GM10248 (cell line): ENCODE measurements at places on chromosomes 1 and 21.

GRCh38 chr1:161792740-161793139 lies 26.6 kb downstream of the ATF6 start:
- DNase-seq, result peak; percentile 47

- DNase-seq, result no peak
These were observed 373.1 kb downstream of the TGFB2 start for GRCh38 chr1:218718206-218718605.

- DNase-seq, result no peak
These were observed 14.4 kb downstream of the HLX start for GRCh38 chr1:220893701-220894024.

DNA sequence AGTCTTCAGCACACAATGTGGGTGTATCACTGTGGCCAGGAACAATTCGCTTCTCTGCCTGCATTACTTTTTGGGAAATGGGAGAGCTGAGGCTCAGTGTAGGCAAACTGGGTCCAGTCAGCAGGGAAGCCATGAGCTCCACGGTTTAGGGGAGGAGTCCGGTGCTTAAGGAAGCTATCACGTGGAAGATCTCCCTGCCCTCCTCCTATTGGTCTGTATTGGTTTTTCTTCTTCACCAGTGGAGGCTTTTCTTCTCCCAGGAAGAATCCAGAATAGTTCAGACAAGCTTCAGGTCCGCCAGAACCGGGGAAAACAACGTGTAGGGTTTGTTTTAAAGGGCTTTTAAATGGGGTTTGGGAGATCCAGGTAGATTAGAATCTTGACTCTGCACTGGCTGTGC lies 156.2 kb upstream of the CAMK1G start:
- DNase-seq, result no peak

DNA sequence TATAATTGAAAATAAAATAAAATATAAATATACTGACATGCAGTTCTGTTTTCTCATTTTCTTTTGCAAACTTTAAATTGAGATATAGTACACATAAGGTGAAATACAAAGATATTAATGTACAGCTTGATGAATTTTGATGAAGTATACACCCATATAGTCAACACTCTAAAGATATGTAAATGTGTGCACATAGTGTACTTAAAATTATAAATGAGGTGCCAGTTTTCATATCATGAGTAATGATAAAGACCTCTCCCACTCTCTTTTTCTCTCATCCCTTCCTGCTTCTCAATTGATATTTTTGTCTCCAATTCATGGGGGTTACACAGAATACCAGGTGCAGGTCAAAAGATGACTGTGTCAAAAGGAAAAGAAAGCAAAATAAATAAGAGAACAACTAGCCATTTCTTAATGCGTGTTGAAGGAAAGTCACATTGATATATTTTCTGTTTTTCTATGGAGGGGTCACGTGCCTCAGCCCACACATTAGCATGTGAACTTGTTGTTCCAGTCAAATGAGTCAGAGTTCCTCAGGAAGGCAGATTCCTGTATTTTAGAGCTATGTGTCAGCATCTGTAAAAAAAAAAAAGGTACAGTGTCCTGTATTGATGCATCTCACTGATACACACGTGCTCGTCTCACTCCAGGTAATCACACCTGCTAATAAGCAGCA lies 64.3 kb upstream of the HOOK1 start:
- no peak for DNase-seq

DNA sequence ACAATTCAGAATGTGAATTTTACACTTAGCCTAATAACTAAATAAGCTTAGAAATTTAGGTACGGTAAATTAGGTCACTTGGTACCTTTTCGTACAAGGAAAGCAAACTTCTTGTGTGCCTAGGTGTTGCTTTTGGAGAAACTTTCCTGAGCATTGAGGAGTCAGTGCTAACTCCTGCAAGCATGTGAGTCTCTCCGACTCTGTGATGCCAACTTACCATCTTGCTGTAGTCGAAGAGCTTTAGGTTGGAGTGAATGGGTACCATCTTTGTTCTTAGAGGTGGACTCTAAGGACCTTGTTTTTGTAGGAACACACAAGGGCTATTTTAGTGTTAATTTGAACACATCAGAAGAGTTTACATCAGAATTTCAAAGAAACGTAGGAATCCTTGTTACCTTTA lies 688.9 kb downstream of the USP25 start:
- no peak for DNase-seq

DNA sequence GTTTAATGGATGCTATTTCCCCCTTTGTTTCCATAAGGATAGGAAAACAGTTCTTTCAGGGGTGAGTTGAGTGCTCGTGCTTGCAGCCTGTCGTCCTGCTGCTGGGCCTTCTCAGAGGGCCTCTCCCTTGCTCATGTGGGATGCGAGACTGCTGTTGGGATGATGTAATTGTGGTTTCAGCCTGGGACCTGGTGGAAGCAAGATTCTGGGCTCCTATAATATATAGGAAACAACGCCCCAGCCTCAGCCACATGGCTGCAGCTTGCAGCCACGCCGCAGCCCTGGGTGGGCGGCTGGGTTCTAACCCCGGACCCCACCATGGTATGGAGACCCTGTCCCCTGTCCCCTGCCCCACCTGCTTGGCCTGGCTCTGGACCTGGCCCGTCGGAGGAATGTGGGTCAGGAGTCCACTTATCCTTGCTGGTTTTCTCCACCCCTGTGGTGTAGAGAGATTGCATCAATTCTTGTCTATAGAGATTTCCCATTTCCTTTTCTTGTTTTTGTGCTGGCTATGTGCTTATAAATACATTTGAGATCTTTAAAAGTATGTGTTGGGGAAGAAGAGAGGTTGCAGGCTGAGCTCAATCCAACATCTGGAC lies 357.8 kb downstream of the SIPA1L2 start:
- DNase-seq, result no peak

DNA sequence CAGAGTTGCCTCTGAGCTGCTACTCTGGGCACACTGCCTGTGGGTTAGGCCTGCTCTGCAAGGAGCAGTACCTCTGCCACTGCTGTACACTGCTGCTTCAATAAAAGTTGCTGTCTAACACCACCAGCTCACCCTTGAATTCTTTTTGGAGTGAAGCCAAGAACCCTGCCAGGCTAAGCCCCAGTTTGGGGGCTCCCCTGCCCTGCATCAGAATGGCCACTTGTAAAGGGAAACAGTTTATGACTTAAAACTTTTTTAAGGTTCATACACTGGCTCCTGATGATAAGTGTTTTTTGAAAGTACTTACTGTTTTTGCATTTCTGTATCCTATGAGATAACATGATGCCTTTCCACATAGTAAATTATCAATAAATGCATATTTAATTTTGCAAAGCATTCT lies 310.0 kb downstream of the LMO4 start:
- DNase-seq, result no peak

GRCh38 chr1:198167436-198167934 lies 10.7 kb downstream of the NEK7 start:
- DNase-seq, result peak; percentile 17

DNA sequence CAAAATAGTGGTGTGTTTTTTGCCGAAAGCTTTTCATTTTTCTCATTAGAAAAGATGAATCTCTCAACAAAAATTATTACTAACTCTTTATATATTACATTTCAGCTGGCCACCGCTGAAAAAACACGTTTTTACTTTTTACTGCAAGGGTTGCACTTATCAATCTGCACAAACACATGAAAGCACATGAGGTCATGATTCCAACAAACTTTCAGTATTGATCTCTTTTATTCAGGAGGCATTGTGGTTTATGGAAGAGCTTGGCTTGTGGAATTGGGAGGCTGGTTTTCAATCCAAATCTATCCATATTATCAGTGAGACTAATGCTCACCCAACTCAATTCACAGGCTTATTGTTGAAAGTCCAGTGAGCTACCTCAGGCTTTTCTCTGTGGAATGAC lies 20.6 kb upstream of the LPGAT1 start:
- DNase-seq, result no peak

DNA sequence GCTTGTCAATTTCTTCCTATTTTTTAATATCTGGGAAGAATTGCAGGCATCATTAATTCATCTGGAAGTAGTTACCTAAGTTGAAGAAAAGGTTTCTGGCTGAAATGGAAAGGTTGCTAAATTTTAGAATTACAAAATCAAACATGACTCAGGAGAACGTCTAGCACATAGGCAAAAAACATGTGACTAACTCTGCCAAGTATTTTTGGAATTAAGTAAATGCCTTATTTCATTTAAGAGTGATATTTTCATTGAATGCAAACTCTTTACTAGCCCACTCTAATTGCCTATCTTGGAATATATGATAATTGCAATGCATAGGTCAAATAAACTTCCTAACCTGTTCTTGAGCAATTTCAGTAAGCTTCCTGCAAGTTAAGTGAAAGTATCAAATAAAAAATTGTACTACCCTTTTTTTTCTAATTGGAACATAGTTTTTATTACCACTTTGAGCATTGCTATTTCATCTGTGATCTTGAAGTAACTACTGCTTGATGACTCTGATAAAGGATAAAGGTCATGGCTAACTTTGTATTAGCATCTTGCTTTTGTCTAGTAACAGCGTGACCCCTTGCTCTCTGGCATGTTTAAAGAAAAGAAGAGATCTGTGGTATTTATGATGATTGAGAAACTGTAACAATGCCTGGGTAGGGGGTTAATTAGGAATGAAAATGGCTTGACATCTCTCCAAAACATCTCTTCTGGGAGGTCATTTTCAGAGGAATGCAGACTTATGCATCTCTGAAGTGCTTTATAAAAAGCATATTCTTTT lies 208.3 kb upstream of the NCAM2 start:
- no peak for DNase-seq

- DNase-seq, result no peak
These were observed 77.4 kb downstream of the EIF4G3 start for GRCh38 chr1:21099034-21099868.

DNA sequence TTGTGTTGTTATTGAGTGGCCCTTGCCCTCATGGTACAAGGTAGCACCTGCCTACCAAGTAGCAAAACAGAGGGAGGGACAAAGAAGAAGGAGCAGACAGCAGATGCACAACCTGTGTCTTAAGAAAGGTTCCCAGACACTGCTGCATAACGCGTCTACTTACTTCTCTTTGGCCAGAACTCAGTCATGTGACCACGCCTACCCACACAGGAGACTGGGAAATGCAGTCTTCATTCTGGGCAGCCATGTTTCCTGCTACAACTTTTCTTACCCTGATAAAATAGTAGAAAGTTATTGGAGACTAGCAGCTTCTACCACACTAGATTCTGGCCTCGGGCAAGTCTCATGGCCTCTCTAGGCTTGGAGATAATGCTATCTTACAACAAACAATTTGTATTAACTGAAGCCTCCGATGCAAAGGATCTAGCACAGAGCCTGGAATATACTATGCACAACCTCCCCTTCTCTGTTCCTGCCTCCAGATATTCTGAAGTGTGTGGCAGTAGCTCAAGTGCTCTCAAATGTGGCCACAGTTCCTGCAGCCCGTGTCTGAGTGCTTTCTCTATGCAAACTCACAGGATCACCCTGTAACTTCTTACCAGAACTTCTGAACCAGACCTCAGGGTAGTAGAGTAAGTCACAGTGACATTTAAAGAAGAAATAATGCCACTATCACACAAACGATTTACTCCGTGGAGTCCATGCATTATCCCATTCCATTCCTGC lies 34.1 kb upstream of the BTG2 start:
- peak; percentile 59 for DNase-seq

DNA sequence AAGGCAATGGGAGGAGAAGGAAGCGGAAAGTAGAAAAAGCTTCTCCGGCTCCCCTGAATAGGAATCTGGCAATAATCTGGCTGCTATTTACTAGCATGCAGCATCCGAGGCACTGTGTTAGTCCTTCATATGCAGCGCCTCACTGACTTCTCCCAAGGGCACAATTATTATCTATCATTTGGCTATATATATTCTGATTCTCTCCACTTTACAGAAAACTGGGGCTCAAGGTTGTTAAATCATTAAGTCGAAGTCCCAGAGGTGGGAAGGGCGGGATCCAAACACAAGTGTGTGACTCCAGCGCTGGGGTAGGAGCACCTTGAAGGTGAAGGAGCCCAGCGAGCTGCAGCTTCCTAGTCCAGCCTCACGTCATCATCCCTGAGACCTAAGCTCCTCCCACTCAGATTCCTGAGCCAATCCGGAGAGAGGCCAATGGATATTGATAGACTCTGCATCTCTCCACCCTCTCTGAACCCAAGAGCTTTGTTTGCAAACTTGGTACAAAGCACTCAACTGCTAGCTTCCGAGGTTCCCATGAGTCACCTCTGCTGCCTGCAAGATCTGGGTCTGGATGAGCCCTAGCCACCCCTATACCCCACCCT lies 16.6 kb upstream of the EYA3 start:
- no peak for DNase-seq

DNA sequence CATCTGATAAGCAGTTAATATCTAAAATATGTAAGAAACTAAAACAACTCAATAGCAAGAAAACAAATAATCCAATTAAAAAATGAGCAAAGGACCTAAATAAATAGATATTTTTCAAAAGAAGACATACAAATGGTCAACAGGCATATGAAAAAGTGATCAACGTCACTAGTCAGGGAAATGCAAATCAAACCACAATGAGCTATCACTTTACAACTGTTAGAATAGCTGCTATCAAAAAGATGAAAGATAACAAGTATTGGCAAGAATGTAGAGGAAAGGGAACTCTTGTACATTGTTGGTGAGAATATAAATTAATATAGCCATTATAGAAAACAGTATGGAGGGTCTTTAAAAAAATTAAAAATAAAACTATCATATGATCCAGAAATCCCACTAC lies 40.7 kb upstream of the NEK7 start:
- no peak for DNase-seq

DNA sequence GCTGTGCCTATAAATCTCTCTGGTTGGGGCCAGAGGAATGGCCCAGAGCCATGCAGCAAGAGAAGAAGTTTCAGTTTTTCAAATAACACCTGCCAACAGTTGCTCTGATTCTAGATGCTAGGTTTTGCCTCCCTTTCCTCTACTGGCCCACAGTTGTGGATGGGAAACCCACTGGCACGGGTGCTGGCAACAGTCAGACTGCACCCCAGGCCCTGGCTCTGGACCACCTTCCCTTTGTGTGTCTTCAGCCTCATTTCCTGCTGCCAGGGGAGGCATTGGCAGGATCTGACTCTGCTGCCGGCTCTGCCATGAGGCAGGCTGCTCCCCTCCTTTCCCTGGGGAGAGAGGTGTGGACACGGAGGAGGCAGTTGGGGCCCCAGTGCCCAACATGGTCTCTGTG lies 142.0 kb downstream of the IGSF21 start:
- no peak for DNase-seq

GRCh38 chr1:158999316-159000069 lies 10.2 kb upstream of the IFI16 start:
- no peak for DNase-seq
